Spleen (tissue), 13 donors: ENCODE measurements at places on chromosomes 16 and 17. TPM values are rescaled to one million over a fixed set of nuclear protein-coding genes. Genes with fewer than 3 reads are reported as not detected.

DNA sequence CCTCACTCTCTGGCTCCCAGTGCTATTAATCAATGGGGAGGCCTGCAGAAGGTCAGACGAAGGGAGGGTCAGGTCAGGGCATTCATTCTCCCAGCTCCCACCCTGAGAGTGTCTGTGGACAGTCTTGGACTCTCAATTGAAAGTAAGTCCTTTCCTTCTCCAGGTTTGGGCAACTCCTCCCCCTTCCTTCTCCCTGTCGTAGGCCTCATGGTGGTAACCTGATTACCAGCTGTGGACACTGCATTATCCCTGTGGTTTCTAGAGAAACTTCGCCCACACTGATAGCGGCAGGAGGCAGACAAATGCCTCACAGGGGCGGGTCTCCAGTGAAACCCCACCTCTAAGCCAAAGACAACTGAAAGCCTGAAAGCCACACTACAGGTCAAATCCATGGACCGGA lies 57.7 kb upstream of the SLC25A19 start:
- no peaks in the 10 kb centered on the region for H3K36me3 ChIP-seq
- H3K4me3 ChIP-seq = peak overlapping the region; percentile 17
- no peaks in the 10 kb centered on the region for H3K27me3 ChIP-seq
- DNase-seq = no peak
- peaks cover 100% of the 10 kb centered on the region for H3K4me1 ChIP-seq

- no peak for DNase-seq
- peak overlapping the region; percentile 87 for H3K4me3 ChIP-seq
- peaks cover 6% of the 10 kb centered on the region for H3K36me3 ChIP-seq
- H3K27ac ChIP-seq = peak overlapping the region; percentile 98
Observed at GRCh38 chr17:50721194-50722010, 2.0 kb downstream of the LUC7L3 start.

GRCh38 chr16:75116081-75116910 lies at the start of gene LDHD:
LDHD (minus strand) TSS chr16:75116780; CDS start chr16:75116720, 60 bp downstream.
- peaks cover 2% of the 10 kb centered on the region for H3K4me1 ChIP-seq
- no peaks in the 10 kb centered on the region for H3K36me3 ChIP-seq
- H3K4me3 ChIP-seq = peak within 1 kb of the TSS; percentile 14
- H3K27ac ChIP-seq = no peak within 1 kb of the TSS
- DNase-seq = peak; percentile 86

DNA sequence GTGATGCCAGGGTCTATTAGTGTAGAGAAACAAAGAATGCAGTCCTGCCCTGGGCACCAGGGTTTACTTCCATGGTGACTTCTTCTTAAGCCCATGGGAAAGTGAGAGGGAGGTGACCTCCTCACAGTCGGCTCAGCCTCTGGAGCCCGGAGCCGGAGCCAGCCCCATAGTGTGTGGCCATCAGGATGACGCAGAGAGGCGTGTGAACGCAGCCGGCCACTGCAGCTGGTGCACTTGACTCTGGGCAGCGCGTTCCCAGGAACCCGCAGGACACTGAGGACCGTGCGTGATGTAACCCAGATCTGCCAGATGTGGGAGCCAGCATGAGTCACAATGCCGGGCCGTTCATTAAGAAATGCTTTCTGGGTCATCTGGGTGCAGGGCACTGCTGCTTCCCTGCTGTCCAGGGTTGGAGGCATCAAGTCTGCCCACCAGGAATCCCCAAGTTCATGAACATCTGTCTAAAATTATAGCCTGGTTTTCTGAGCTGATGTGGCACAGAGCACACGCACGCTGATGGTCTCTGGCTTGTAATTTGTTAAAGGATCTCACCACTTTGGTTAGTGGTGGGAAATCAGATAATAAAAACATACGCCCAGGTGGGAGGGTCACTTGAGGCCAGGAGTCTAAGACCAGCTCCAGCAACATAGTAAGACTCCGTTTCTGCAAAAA lies 114.1 kb downstream of the PITPNC1 start:
- H3K27me3 ChIP-seq = no peaks in the 10 kb centered on the region
- H3K27ac ChIP-seq = peak overlapping the region; percentile 24
- no peak overlapping the region for H3K4me3 ChIP-seq
- DNase-seq = peak; percentile 81
- peaks cover 73% of the 10 kb centered on the region for H3K4me1 ChIP-seq
- H3K36me3 ChIP-seq = no peaks in the 10 kb centered on the region

GRCh38 chr17:17414341-17414805 lies 62.4 kb upstream of the MED9 start:
- H3K27me3 ChIP-seq = peaks cover 4% of the 10 kb centered on the region
- no peak overlapping the region for H3K4me3 ChIP-seq
- H3K27ac ChIP-seq = no peak overlapping the region
- no peaks in the 10 kb centered on the region for H3K4me1 ChIP-seq

DNA sequence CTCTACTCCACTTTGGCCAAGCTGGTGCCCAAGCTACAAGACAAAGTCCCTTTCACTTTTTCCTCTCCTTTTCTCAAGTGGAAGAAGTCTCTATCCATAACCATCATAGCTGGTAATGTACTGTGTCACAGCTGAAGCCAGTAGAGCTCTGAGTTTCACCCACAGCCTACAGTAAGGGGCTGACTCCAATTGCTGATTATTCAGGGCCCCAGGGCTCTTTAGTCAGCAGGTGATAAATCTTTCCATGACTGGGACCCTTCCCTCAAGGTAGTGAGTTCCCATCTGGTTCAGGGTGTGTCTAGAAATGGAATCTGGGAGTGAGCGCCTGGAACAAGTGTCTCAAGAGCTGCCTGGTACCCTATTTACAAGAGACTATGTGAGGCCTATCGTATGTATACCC lies 436.0 kb upstream of the CA10 start:
- no peaks in the 10 kb centered on the region for H3K27me3 ChIP-seq
- H3K4me3 ChIP-seq = no peak overlapping the region
- no peaks in the 10 kb centered on the region for H3K4me1 ChIP-seq
- H3K36me3 ChIP-seq = no peaks in the 10 kb centered on the region

GRCh38 chr16:60310846-60311445 lies 1576.8 kb upstream of the GOT2 start:
- no peak overlapping the region for H3K4me3 ChIP-seq
- DNase-seq = no peak
- no peaks in the 10 kb centered on the region for H3K36me3 ChIP-seq
- H3K27ac ChIP-seq = no peak overlapping the region

TLCD2 gene
- total RNA-seq = 5.2 TPM

SMIM22 gene
- not detected for total RNA-seq

ZMYND15 gene
- total RNA-seq = 11.5 TPM

TEFM gene
- total RNA-seq = 33.4 TPM
